ENCODE measurements at places on chromosomes 2 and 18.

DNA sequence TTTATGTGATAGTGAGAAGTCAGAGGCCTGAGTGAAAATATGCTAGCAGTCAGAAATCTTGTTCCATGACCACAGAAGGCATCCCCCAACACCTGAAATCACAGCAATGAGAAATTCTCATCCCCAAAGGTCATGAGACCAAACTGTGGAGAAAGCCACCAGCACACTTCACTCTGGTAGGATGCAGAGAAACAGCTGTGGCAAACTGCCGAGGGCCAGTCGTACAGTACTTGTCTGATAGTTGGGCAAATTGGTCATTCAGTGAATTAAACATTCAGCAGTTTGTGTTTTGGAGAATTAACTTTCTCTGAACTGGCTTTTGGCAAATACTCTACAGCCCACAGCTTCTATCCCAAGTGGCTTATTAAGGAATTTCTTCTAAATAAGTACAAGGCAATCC lies 117.2 kb downstream of the TSN start:
- DNase-seq: no peak

GRCh38 chr2:80863147-80863714 lies 558.7 kb upstream of the LRRTM1 start:
- no peak for DNase-seq

- peak; percentile 98 for DNase-seq
Observed at GRCh38 chr2:54903736-54904554, 146.3 kb downstream of the RTN4 start.

GRCh38 chr18:12843420-12844350 lies 40.4 kb downstream of the PTPN2 start:
- peak; percentile 71 for DNase-seq

DNA sequence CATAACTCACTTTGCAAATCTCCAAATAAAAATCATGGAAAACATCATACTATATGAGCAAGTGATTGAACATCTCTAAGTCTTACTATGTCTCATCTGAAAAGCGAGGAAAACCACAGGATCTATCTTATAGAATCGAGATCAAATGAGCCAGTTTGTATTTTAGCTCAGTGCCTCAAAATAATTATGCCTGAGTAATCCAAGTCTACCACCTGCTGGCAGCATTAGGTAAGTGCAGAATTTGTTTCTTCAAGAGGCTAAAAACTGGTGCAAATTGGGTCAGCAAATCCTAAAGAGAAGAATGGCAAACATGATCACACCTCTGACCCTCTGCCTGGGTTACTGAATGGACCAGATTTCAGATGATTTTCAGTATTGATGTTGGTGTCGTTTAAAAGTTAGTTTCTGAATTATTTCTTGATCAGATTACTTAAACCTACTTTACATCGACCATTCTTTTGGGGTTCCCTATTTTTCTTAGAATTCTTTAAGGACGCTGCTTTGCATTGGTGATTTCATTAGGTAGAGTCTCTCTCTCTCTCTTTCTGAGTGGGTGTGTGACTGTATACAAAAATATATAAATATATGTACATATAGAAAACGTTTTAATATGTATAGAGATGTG lies 12.7 kb upstream of the FHOD3 start:
- peak; percentile 66 for DNase-seq

- DNase-seq: peak; percentile 46
Observed at GRCh38 chr2:101710471-101711318, 13.2 kb downstream of the MAP4K4 start.

DNA sequence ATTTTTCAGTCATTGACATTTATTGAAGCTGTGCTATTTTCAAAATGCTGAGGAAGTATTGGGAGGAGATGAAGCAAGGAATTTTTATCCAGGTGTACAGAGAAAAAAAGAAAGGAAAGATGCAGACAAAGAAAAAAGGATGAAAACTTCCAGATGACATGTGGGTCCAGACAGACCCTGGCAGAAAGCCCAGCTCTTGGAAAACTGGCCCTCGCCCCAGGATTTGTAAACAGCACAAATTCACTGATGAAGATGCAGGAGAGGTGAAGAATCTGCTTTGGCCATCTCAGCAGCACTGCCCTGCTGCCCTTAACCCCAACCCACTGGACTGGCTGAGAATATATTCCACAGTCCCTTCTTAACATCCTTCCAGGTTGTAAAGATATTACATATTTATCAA lies 12.5 kb downstream of the TACR1 start:
- DNase-seq: no peak

GRCh38 chr2:190666895-190667294 lies 18.0 kb downstream of the NAB1 start:
- no peak for DNase-seq

- DNase-seq: no peak
Observed at GRCh38 chr2:146241023-146241422, 1603.8 kb upstream of the ACVR2A start.

DNA sequence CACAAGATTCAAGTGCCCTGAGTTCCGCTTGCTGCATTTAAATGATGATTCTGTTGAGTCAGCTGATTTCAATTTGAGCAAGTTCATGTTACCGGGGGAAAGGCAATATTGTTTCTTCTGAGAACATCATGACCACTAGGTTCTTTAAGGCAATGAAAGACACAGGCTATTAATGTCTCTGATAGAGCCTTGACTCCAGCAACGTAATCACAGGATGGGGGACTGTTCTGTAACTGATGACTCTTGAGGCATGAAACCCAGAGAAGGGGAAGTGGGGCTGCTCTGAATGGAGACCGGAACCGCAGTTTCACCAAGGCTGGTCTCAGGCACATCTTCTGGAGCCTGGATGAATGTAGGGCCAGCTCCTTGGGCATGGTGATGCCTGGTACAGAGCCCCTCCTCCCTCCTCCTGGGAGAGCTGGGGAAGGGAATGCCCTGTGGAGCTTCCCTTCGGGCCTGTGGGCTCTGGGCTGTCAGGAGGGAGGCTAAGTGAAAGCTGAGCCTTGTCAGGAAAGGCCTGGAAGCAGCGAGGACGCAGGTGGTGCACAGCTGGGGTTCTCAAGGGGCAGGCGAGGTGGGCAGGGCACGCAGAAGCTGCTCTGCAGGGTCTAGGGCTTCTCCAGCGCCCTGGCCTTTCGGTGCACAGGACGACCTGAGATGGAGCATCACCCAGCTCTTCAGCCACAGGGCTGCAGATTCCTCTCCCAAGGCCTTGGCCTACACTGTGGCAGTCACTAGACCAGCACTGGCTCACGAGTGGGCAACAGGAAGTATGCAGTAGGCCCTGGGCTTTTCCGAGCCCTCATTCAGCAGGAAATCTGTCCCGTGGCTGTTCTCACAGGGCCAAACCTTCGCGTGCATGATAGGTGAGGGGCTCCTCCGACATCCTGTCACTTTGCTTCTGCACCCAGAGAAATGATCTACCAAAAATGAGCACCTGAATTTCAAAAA lies 36.6 kb upstream of the PRLH start:
- DNase-seq: no peak

Measured in amniotic epithelial cell (primary cell).